ENCODE measurements at places on chromosomes 12 and 14.

DNA sequence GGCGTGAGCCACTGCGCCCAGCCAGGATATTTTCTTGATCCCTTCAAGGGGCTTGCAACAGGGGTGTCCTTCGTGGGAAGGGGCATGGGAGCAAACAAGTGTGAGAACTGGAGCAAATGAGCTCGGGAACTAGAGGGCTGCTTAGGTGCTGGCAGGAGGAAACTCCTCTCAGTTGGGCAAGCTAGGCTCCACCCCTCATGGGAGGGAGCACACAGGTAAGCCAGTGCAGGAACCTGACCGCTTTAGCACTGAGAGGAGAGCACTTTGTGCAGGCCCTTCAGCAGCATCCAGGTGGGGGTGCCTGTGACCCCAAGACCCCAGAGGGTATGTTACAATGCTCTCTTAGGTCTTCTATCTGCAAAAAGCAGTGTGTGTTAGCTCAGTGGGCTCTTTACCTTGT, 755.4 kb upstream of the MDGA2 start:
- H3K27ac ChIP-seq = no peak overlapping the region
- no peak for DNase-seq
- H3K4me1 ChIP-seq = no peaks in the 10 kb centered on the region
- no peak overlapping the region for H3K4me3 ChIP-seq

DNA sequence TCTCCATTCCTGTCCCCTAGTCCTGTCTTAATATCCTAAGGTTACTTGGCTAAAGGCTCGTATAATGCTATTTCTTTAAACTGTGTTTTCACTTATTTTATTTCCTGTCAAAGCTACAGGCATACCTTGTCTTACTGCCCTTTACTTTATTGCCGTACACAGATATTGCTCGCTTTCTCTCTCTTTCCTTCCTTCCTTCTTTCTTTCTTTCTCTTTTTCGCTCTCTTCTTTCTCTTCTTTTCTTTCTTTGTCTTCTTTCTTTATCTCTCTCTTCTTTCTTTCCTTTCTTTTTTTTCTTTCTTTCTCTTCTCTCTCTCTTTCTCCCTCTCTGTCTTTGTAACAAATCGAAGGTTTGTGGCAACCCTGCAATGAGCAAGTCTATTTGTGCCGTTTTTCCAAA, 123.9 kb upstream of the ARHGAP5 start:
- H3K27me3 ChIP-seq = no peaks in the 10 kb centered on the region
- H3K27ac ChIP-seq = no peak overlapping the region
- no peaks in the 10 kb centered on the region for H3K4me1 ChIP-seq
- no peak overlapping the region for H3K4me3 ChIP-seq
- H3K36me3 ChIP-seq = no peaks in the 10 kb centered on the region

DNA sequence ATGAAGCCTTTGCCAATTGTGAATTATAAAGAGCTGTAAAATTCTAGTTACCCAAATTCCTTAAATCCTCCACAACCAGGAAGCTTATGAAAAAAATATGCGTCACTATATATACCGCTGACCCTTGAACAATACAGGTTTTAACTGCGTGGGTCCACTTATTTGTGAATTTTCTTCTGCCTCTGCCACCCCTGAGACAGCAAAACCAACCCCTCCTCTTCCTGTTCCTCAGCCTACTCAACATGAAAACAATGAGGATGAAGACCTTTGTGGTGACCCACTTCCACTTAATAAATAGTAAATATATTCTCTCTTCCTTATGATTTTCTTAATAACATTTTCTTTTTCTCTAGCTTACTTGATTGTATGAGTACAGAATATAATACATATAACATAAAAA, 42.2 kb downstream of the CMKLR1 start:
- H3K27me3 ChIP-seq = no peaks in the 10 kb centered on the region
- DNase-seq = no peak
- H3K27ac ChIP-seq = no peak overlapping the region
- no peak overlapping the region for H3K4me3 ChIP-seq
- H3K36me3 ChIP-seq = no peaks in the 10 kb centered on the region

DNA sequence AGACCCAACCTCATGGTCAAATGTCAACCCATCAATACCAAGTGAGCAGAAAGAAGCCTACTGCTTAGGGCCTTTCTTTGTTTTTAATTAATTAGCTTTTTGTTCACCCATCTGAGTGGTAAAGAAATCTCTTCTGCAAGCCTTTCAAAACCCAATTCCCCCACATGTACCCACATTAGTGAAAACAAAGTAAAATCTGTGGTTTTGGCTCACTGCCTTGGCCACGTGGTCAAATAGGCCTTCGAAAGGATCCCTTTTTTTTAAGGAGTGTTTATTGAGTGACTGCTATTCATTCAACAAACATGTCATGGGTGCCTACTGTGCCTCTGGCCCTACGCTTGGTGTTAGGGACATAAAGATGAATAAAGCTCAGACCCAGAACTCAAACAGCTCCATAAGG, 160.1 kb downstream of the NUAK1 start:
- DNase-seq = no peak
- H3K4me3 ChIP-seq = no peak overlapping the region
- H3K36me3 ChIP-seq = no peaks in the 10 kb centered on the region
- H3K4me1 ChIP-seq = no peaks in the 10 kb centered on the region

- H3K27me3 ChIP-seq = no peaks in the 10 kb centered on the region
- no peak for DNase-seq
- no peak overlapping the region for H3K27ac ChIP-seq
- H3K4me3 ChIP-seq = no peak overlapping the region
- H3K36me3 ChIP-seq = no peaks in the 10 kb centered on the region
These were observed 5.7 kb upstream of the WSCD2 start for GRCh38 chr12:108123402-108123801.

DNA sequence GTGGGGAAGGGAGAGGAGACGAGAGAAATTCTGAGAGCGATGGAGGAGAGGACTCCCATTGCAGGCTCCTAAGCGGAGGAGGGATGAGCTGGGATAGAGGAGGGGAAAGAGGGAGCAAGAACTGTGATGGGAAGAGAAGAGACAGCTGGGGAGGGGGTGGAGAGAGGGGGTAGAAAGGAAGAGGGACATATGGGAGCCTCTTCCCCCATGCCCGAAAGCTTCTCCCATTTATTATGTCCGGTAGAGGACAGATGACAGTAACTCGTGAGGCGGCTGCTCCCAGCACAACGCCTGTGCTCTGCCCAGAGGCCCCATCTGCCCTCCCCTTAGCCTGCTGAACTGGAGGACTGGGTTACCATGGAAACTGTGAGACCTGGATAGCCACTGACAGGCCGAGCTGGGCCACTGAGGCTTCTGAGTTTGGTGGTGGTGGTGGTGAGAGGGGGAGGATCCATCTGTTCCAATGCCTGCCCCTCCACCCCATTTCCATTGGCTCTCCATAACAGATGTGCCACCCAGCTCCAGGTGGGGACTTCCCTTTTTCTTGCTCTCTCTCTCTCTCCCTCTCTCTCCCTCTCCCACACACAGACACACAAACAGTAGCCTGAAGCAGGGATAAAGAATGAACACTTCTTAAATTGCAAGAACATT, 8.3 kb downstream of the CPNE6 start:
- H3K4me1 ChIP-seq = peaks cover 12% of the 10 kb centered on the region
- no peak for DNase-seq
- H3K27me3 ChIP-seq = no peaks in the 10 kb centered on the region
- no peak overlapping the region for H3K4me3 ChIP-seq
- no peak overlapping the region for H3K27ac ChIP-seq

- peaks cover 7% of the 10 kb centered on the region for H3K4me1 ChIP-seq
- no peak for DNase-seq
- H3K27ac ChIP-seq = no peak overlapping the region
- peaks cover 16% of the 10 kb centered on the region for H3K36me3 ChIP-seq
These were observed 4.5 kb upstream of the OAS2 start for GRCh38 chr12:112973818-112974231.

DNA sequence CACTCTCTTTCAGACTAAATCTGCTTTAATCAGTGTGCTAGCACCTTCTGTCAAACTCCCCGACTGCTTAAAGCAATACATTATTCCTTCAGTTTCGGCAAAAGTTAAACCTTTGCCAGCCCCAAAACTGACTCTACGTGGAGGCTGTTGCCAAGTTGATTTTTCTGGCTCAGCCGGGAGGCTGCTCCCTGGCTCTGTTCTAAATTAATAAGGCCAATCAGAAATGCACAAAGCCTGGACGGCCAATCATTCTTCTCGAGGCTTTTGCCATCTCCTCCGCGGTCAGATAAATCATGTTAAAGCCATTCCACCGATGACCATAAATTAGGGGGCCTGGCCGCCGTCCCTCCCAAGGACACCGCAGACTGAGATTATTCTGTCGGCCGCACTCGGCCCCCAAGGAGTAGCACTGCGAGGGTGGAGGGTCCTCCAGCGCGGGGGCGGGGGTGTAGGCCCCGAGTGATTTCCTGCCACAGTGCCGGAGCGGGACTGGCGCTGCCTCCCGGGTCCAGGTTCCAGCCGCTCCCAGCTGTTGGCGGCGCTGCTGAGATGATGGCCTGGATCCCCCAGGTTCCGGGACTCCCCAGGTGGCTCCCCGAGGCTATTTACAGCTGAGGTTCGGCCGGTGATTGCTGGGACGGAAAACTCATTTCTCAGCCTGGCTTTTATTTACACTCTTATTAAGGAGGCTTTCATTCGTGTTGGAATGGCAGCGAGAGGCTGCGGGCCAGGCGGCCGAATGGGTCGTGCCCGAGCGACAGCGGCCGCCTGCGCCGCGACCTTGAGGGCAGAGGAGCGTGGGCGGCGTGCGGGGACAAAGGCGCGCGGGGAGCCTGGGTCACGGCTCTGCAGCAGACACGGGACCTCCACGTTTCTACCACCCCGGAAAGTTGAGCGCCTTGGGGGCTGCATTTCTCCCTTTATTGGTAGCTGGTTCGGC, 165.1 kb downstream of the MON2 start:
- H3K36me3 ChIP-seq = no peaks in the 10 kb centered on the region
- no peak overlapping the region for H3K27ac ChIP-seq
- H3K4me3 ChIP-seq = peak overlapping the region; percentile 50
- no peak for DNase-seq
- H3K27me3 ChIP-seq = peaks cover 21% of the 10 kb centered on the region

DNA sequence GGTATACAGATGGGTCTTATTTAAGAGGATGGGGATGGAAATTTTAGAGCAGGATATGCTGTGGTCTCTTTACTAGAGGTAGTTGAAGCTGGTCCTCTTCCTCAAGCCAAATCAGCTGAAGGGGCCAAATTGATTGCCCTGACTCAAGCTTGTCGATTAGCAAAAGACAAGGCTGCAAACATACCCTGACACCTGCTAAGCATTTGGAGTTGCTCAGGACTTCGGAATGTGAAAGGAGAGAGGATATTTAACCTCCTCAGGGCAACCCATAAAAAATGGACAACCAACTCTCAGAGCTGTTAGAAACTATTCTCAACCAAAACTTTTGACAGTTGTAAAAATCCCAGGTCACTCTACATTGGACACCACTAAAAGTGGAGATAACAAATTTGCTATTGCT, 15.6 kb downstream of the PTGDR start:
- H3K36me3 ChIP-seq = no peaks in the 10 kb centered on the region
- no peak overlapping the region for H3K27ac ChIP-seq
- peaks cover 22% of the 10 kb centered on the region for H3K4me1 ChIP-seq
- H3K27me3 ChIP-seq = no peaks in the 10 kb centered on the region

DNA sequence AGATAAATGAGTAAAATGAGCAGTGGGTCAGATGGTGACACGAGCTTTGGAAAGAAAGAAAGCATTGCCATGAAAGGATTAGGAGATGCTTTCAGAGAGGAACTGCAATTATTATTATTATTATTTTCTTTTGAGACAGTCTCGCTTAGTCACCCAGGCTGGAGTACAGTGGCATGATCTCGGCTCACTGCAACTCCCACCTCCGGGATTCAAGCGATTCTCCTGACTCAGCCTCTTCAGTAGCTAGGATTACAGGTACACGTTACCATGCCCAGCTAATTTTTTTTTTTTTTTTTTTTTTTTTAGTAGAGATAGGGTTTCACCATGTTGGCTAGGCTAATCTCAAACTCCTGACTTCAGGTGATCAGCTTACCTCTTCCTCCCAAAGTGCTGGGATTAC, 77.4 kb downstream of the ST8SIA1 start:
- H3K27ac ChIP-seq = no peak overlapping the region
- no peaks in the 10 kb centered on the region for H3K27me3 ChIP-seq
- DNase-seq = no peak
- H3K4me1 ChIP-seq = no peaks in the 10 kb centered on the region
- no peak overlapping the region for H3K4me3 ChIP-seq

- H3K27me3 ChIP-seq = no peaks in the 10 kb centered on the region
- H3K4me1 ChIP-seq = no peaks in the 10 kb centered on the region
- no peak for DNase-seq
- H3K27ac ChIP-seq = no peak overlapping the region
These were observed 40.1 kb downstream of the CACNA1C start for GRCh38 chr12:2092890-2093289.

GRCh38 chr12:121116318-121117225, 16.1 kb upstream of the P2RX7 start:
- no peaks in the 10 kb centered on the region for H3K36me3 ChIP-seq
- no peak overlapping the region for H3K27ac ChIP-seq
- no peak for DNase-seq
- H3K4me1 ChIP-seq = no peaks in the 10 kb centered on the region

DNA sequence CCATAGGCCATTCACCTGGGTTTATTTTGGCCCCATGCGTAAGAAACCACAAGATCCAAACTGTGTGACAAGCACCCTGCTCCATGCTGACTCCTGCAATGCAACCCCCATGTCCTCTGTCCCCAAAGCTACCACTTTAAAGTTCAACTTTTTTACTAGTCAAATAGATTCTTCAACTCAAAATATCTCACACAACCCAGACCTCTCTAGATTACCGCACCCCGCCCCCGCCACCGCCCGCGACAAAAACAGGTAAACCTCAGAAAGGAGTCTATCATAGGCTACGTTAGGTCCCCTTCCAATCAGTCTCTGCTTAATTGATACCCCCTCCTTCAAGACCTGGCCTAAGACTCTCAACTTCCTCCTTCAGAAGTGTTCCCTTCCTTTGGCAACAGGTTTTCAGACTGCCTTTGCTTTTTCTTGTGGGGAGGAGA, 2.2 kb downstream of the ZFP36L1 start:
- H3K4me1 ChIP-seq = peaks cover 53% of the 10 kb centered on the region
- H3K4me3 ChIP-seq = peak overlapping the region; percentile 98
- no peaks in the 10 kb centered on the region for H3K27me3 ChIP-seq
- peaks cover 18% of the 10 kb centered on the region for H3K36me3 ChIP-seq

- H3K4me1 ChIP-seq = no peaks in the 10 kb centered on the region
- no peaks in the 10 kb centered on the region for H3K36me3 ChIP-seq
- no peak for DNase-seq
- no peaks in the 10 kb centered on the region for H3K27me3 ChIP-seq
These were observed 341.1 kb downstream of the BTG1 start for GRCh38 chr12:91804533-91804932.

GRCh38 chr14:38992067-38992844, 110.8 kb downstream of the SEC23A start:
- no peaks in the 10 kb centered on the region for H3K36me3 ChIP-seq
- H3K27me3 ChIP-seq = no peaks in the 10 kb centered on the region
- no peaks in the 10 kb centered on the region for H3K4me1 ChIP-seq
- DNase-seq = no peak
- no peak overlapping the region for H3K4me3 ChIP-seq

GRCh38 chr14:99707921-99708320, 23.8 kb downstream of the CYP46A1 start:
- no peaks in the 10 kb centered on the region for H3K36me3 ChIP-seq
- DNase-seq = no peak
- H3K4me3 ChIP-seq = no peak overlapping the region

DNA sequence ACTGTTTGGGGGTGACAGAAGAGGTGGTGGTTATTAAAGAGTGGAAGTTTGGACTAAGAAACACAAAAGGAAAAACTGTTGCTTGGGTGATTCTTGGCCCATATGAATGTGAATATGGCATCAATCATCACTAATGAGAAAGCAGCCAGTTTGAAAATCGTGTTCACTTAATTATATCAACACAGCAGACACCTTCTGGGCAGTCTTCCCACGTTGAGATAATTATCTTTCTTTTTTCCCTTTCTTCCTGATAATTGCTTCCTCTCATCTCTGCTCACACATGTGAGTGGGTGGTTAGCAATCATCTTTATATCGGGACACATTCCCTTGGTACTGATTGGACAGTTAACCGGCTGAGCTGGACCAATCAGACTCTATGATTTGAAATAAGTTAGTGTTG, 539.7 kb downstream of the AACS start:
- no peaks in the 10 kb centered on the region for H3K4me1 ChIP-seq
- no peak overlapping the region for H3K27ac ChIP-seq
- no peak overlapping the region for H3K4me3 ChIP-seq

All from effector memory CD4-positive, alpha-beta T cell (primary cell).